ENCODE measurements at places on chromosomes 1 and 21. TPM values are rescaled to one million over a fixed set of nuclear protein-coding genes. Genes with fewer than 3 reads are reported as not detected.

TTLL7 gene
- total RNA-seq: 0.38 TPM

- DNase-seq: no peak
Observed at GRCh38 chr1:169618367-169618766, 11.6 kb downstream of the SELP start.

DCDC2B gene
- total RNA-seq: not detected

DNA sequence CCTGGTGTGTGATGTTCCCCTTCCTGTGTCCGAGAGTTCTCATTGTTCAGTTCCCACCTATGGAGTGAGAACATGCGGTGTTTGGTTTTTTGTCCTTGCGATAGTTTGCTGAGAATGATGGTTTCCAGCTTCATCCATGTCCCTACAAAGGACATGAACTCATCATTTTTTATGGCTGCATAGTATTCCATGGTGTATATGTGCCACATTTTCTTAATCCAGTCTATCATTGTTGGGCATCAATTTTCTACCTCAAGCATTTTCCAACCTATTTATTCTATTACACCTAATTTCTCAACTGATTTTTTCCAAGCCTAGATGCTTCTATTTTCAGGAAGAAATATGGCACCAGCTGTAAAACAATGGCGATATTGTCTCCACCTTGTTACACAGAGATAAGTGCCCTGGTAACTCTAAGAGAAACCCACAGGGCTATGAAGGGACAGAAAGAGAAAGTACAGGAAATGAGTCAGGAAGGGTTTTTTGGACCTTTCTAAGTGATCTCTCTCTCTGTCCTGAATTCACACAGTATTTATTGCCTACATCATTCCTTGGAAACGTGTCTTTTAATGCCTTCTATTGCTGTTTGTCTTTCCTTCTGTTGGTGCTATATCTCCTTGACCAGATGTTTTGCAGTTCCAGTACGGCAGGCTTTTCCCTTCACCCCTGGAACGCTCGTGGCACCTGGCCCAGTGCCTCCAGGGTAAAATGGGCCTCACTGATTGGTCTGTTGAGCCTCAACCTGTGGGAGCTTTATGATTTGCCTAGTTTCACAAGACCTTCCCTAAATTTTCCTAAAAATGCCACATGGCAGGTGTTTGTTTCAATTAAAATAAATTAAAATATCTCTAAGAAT lies 14.6 kb upstream of the JAK1 start:
- no peak for DNase-seq

RAB7B gene
- not detected for total RNA-seq

DNA sequence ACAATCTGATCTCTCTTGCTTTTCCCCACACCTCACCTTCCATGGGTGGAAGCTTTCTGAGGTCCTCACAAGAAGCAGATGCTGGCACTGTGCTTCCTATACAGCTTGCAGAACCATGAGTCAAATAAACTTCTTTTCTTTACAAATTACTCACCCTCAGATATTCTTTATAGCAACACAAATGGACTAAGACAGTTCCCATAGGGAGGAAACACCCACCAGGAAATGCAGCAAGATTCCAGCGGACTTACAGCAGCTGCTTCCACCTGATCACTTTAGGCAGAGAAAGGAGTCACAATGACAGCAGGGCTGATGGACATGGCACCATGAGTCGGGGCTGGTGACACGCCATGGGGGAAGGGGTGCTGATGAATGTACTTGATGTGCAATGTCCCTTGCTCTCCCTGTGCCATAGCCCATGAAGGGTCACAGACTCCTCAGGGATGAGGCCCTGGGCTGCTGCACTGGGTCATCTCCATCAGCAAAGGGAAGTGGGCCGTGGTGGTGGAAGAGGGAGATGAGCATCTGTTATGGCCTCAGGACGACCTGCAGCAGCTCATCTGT lies 53.9 kb downstream of the PRSS38 start:
- no peak for DNase-seq

S100A9 gene
- 3.5 TPM for total RNA-seq

ELOVL1 gene
- total RNA-seq: 45.1 TPM

Measured in T-cell (primary cell).